ENCODE measurements at places on chromosomes 2 and 18.
A peak's percentile ranks its signal among the peaks of the same experiment; 100 is the strongest.

DNA sequence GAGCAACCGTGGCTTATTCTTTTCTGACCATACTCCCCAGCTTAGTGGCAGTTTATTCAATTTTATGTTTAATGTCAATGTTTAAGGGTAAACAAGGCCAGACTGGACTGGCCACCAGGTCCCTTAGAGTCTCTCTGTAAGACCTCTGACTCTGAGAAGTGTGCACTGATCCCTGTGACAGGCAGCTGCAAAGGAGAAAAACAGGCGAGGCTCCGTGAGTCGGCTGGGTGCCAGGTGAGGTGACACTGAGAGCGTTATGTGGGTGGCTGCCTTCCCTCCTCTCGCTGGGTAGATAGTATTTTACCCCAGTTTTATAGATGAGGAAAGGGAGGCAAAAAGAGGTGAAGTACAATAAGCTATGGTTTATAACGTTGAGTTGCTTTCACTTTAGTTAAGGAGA, 139.4 kb upstream of the HDAC4 start:
- DNase-seq, result peak; percentile 7

- DNase-seq, result no peak
Measured at GRCh38 chr2:163247156-163247846, 408.7 kb upstream of the KCNH7 start.

DNA sequence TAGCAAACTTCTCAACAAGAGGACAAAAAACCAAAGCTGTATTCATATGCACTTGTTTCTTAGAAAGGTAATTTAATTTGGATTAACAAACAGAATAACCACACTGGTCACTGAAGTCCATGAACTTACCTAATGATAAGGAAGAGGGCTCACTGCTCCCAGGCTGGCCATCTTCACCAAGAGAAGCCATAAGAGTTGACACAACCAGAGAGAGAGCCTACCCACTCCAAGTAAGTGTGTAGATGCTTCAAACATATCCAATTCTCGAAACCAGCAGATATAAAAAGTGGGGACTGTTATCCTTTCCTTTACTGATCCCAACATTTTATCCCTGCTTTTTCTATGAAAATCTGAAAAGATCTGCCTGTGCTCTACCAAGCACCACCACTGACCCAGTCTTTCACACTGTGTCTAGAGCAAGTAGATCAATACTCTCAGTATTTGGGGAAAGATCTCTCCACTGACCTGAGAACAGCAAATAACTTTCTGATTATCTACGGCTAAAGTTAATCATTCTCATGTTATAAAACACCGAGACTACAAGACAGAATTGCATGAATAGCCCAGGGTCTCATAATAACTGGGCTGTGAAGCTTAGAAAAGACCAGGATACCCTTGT, 111.5 kb upstream of the RNU4ATAC start:
- DNase-seq, result no peak

DNA sequence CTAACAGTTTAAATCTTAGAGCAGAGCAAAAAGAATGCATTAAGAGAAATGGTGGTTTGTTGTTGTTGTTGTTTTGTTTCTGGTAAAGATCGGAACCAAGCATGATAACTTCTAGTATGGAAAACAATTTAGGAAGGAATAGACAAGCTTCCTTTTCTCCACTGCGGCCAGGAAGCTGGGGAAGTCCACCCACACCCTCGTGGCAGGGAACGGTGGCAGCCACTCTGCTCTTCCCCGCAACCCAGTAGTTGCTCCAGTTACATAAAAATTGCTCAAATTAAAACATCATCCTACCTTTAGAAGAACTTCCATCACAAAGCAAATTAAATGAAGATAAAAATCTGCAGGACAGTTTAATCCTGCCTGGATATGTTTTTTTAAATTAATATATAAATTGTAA, 113.0 kb downstream of the RBMS1 start:
- no peak for DNase-seq

DNA sequence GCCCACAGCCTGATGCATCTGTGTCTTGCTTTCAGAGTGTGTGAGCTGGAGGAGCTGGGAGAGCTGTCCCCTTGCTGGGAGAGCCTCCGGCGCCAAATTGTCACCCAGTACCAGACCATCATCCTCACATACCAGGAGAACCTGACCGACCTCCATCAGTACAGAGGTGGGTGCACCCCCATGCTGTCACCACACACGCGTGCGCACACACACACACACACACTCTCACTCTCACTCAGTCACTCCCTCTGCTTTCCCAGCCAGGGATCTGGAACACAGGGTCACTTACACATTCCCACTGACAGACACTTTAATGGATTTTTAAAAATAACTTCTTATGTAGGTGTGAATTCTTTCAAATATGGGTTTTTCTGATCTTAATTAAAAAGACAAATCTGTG, 64.5 kb downstream of the COA5 start:
- no peak for DNase-seq

GRCh38 chr2:126658905-126659561, 3.1 kb downstream of the GYPC start:
- DNase-seq, result no peak

DNA sequence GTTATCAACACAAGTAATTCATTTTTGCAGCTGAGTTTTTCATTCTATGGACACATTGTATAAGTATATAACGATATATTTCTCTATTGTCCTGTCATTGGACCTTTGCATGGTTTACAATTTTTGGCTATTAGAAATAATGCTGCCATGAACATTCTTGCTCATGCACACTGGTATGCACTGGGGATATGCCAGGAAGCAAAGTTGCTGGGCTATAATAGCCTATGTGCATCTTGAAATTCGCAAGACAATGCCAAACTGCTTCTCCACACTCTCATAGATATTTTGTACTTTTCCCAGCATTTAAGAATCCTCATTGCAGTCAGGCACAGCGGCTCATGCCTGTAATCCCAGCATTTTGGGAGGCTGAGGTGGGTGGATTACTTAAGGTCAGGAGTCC, 852.6 kb upstream of the ID2 start:
- DNase-seq, result no peak

DNA sequence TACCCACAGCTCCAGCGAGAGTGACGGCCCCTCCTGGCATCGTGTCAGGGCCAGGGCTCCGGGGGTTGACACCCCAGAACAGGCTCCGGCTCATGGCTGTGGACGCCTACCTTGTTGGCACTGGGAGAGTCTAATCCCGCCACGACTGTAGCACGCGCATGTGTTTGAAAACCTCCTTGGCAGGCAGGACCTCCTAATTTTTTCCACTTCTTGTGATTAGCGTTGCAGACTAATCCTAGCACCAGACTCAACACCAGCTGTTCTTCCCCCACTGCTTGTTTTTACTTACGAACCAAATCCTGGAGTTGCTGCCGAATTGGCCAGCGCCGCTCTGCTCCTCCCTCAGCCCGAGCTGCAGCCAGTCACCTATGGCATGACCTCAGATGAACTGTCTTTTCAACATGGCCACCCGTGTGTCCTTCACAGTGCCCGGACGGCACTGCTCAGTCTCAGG, 110.7 kb downstream of the KLHL29 start:
- DNase-seq, result no peak

DNA sequence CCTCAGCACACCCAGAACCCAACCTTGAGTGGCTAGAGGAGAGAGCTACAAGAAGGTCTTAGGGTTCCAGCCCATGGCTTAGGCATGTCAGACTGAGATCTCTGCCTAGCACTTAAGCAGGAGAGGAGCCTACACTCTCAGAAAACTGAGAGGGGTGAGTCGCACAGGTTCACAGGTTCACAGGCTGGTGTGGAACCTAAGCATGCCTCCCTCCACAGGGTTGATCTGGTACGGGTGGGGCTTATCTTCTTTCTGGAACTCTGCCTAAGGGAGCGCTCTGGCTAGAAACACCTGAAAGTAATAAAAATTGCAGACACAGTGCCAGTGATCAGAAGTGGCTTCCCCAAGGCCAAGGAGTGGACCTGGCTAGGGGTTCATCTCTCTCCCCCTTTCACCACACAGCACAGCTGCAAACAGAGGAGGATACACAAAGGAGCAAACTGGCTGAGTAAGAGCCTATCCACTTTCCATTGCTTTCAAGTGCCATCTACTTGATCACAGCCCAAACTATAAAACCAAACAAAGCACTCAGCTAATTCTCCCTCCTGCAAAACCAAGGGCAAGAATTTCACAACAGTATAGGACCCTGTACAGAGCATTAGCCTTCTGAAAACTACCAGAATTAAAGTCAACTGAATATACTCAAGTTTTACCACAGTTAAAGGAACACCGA, 481.9 kb upstream of the SETBP1 start:
- peak; percentile 38 for DNase-seq

DNA sequence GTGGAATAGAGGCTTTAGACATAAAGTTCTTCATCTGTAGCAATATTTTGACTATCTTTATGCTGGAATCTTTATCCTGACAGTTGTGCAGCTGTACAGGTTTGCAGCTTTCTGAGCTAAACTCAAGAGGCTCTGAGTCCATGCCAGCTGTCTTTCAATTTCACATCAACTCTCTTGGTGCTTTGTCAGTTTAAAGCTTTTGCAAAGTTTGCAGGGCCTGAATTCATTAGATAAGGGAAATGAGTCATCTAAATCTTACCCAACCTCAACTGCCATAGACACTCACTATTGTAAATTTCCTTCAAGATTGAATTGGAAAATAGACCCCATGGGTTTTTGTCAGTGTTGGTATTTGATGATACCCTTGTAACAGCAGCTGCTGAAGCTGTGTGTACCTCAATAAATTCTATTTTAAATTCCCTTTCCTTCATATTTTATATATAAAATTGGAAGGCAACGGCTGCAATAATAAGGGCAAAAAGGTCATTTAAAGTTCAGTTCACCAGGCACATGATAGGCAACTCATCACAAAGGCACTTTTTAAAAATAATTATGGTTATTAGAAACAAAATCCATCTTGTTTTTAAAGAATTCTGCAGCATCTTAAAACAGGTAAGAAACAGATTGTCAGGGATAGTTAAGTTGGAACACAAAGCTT, 169.9 kb upstream of the SLC39A10 start:
- no peak for DNase-seq

DNA sequence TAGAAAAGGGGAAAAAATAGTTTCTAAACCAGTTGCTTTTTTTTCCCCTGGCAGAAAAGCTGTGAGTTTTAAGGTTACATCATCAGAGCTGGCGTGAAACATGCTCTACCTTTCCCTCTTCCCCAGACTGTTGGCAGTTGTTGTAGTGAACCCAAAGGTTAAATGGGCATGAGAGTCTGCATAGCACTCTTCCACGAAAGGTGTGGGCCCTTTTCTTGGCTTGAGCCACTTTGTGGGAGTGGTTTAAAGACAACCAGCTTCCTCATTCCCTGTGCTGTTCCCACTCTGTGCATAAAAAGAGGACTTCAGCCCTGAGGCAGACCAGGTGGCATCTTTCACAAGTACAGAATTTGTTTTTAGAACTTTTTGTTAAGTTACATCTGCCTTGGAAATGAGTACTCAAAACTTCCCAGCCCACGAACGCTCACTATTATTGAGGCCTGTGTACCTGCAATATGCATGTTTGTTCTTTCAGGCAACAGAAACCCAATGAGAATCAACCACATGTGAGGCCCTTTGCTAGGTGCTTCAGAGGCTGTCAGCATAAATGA, 243.8 kb downstream of the BABAM2 start:
- no peak for DNase-seq

- no peak for DNase-seq
Measured at GRCh38 chr2:17626986-17627385, 86.5 kb downstream of the VSNL1 start.

GRCh38 chr18:61859113-61859512, 33.7 kb downstream of the RNF152 start:
- no peak for DNase-seq

- DNase-seq, result peak; percentile 58
Measured at GRCh38 chr2:234550511-234551107, 53.7 kb upstream of the ARL4C start.

GRCh38 chr2:48483916-48484315, 46.0 kb upstream of the STON1 start:
- DNase-seq, result no peak

DNA sequence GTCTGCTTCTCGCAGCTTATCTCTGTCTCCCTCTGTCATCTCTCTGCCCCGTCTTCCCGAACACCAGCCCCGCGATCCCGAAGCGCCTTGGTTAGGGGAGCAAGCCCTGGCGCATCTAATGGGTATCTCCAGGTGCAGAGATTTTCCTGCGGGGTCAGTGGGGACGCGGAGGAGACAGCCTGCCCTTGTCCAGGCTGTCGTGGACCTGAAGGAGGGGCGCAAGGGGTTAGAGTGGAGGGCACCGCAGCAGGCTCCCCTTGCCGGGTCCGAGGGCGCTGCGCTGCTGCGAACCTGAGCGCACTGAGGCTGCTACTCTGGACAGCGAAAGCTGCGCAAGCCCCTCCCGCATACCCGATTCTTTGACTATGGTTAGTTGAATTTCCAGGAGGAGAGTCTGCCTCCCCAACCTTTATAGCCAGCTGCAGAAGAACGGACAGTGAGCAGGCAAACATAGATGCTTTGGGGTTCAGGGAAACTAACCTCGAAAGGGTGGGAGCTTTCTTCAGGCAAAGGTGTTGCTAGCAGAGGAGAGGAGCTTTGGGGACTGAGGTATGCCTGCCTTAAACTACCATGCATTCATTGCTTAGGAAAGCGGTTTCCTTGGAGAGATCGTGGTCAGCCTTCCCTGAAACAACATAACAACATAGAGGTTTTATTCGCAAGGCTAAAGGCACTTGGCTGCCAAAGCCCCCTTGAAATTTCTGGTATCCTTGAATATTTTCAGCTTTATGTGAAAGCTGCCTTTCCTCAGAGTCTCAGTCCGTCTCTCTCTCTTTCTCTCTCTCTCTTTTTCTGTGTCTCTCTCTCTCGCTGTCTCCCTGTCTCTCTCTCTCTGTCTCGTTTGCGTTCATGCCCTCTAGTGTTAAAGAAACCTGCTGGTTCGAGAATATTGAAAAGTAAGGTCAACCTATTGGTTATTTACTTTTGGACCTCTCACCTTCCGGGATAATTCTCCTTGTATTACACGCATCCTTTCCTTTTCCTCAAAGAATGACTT, 1.6 kb downstream of the GALNT13 start:
- no peak for DNase-seq

DNA sequence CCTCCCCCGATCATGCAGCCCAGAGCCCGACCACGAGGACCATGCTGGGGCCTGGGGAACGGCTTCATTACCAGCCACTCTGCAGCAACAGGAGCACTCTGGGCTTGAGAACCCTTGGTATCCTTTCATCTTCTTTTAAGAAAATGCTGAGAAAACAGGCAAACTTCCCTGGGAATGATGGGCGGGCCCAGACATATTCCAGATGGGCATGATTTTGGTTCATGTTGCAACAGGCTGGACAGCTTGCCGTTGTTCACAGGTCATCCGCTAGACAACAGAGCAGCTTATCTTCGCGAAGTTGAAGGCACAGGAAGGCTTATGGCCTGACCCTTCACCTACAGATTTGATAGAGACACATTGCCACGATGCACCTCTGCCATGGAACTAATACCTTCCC, 121.0 kb downstream of the KLHL29 start:
- DNase-seq, result no peak

DNA sequence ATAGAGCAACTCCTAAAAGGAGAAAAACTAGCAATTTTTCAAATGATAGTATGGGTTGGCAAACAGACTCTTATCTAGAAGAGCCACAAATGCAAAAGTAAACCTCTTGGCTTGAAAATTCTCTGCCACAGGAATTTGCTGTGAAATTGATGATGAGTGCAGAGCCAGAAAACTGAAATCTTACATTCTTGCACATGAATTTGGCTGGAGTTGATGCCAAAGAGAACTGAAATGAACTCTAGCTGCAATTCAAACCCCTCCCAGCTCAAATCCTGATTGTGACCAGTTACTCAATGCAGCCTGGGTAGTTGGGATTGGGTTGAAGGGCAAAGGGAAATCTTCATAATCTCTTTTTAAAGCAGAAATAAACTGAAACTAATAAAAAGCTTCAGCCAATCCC, 266.6 kb downstream of the PDE11A start:
- no peak for DNase-seq
